ENCODE measurements at places on chromosomes 16 and 17.

GRCh38 chr17:34487626-34488025 lies 91.8 kb upstream of the TMEM132E start:
- DNase-seq = peak; percentile 54

GRCh38 chr16:1152651-1153259 lies at the start of gene CACNA1H:
Gene CACNA1H, plus strand, starts transcription at chr16:1153106. Its CDS starts 632 bp downstream, at chr16:1153738.
- no peak for DNase-seq

- peak; percentile 77 for DNase-seq
Observed at GRCh38 chr17:79023886-79024771, at the start of gene C1QTNF1. Gene C1QTNF1, plus strand, starts transcription at chr17:79024169. Its CDS starts 19,800 bp downstream, at chr17:79043969.

DNA sequence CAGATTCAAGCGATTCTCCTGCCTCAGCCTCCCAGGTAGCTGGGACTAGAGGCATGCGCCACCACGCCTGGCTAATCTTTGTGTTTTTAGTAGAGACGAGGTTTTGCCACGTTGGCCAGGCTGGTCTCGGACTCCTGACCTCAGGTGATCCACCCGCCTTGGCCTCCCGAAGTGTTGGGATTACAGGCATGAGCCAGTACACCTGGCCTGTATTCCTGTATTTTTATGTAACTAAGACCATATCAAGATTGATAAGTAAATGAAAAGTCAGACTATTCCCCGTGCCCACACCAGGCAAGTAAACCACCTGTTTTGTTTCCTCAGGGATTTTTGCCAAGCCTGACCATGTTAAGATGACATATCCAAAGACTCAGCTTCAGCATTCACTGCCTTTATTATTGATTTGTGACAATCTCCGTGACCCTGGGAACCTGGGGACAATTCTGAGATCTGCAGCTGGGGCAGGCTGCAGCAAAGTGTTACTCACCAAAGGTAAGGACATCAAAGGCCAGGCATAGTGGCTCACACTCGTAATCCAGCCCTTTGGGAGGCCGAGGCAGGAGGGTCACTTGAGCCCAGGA lies 5.6 kb downstream of the MRM3 start:
- DNase-seq = no peak

DNA sequence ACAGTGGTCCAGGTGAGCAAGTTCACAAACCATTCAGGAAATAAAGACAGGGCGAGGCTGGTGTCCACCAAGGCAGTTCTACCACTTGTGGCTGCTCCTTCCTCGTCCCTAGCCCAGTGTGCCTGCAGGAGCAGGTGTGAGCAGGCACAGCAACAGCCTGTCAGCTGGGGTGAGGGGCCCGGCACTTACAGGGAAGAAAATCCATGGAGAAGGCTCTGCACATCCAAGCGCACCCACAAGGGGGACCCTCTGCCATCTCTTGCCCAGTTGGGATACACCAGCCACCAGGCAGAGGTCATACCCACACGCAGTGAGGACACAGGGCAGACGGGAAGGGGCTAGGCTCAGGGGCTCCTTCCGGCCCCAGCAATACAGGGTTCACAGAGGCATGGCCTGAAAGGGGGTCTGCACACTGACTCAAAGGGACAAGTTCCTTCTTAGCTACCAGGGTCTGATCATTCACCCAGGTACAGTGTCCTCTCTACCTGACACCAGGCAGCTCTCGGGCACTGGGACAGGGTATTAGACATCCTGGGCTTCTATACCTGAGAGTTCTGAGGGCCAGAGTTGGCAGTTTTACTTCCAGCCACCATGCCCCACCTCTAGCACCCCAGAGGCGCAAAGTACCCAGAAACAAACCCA lies 27.0 kb downstream of the CDIP1 start:
- no peak for DNase-seq

DNA sequence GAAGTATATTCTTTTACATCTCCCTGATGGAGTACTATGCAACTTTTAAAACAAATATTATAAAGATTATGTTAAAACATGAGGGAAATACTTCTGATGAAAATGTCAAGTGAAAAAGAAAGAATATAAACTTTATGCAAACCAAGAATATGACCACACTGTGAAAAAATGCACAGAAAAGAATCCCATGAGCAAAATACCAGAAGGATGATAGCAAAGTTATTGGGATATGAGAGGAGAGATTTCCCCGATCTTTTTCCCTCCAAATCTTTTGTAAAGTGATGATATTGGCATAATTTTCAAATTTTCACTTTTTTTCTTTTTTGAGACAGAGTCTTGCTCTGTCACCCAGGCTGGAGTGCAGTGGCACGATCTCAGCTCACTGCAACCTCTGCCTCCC lies 36.6 kb upstream of the SMURF2 start:
- DNase-seq = no peak

DNA sequence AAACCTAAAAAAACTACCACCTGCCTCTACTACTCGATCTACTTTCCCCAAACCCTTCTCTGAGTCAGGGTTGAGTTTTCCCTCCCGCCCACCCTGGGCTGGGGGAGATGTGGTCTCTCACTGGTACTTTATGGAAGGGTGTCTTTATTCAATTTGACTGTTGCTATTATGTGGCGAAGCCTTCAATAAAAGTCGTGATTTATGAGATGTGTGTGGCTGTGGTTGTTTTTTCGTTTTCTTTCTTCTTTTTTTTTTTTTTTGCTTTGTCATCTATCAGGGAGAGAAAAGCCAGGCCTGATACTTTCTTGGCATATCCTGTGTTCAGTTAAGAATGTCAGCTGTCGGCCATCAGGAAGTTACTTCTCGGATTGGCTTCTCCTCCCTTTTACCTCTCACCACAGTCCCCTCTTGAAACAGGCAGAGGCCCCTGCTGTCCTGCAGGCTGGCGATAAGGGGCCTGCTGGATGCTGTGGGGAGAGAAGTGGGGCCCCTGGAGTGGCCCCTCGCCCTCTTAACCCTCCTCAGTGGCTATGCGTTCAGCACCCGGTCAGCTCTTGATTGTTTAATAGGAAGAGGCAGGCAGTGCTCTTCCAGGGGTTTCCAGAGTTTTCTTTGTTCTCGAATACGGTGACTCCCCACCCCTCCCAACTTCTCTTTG lies 123.0 kb downstream of the MSI2 start:
- no peak for DNase-seq

- DNase-seq = no peak
Observed at GRCh38 chr16:56475201-56475600, 23.8 kb downstream of the OGFOD1 start.

GRCh38 chr17:82910770-82911169 lies 70.9 kb upstream of the ZNF750 start:
- DNase-seq = no peak

DNA sequence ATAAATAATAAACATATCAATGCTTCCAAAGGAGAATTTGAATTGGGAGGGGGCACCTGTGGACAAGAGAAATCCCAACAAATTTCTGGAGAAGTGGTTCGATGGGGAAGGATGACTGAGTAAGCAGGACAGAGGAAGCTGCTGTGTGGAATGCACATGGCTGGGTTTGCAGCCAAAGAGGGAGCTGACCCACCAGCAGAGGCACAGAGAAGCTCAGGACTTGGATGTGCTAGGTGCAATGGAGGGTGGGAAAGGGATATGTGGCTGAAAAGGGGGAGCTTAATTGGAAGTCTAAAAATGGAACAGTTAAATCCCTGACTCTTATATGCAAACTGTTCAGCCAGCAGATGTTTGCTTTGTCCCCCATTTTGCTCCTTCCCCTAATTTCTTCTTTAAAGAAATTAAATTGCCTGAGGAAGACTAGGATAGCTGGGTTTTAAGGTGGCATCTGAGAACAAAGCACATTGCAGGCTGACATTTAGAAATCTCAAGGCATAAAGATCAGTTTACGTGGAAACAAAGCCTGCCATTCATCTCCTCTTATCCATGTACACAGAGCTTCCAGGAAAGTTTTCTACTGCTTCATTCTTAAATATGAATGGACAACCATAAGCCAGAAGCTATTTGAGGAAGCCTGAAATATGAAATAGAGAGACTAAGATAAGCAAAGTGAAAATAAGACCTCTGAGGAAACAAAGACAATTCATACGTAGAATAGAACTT lies 23.0 kb upstream of the TNS4 start:
- DNase-seq = no peak

DNA sequence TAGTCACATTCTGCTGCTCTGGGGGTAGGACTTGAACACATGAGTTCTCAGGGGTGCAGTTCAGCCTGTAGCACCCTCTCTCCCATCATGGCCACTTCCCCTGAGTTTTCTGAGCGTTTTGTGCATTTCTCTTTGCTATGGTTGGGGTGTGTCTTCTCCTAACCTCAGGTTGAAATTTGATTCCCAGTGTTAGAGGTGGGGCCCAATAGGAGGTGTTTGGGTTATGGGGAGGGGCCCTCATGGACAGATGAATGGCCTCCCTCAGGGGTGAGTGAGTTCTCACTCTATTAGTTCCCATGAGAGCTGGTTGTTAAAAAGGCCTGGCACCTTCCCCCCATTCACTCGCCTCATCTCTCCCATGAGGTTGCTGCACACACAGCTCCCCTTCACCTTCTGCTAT lies 101.1 kb downstream of the FOXL1 start:
- DNase-seq = no peak

- DNase-seq = no peak
Observed at GRCh38 chr17:7704601-7705268, at the start of gene EFNB3. Gene EFNB3, plus strand, starts transcription at chr17:7705202. Its CDS starts 397 bp downstream, at chr17:7705599.
